ENCODE measurements at places on chromosomes 1 and 21. TPM values are rescaled to one million over a fixed set of nuclear protein-coding genes. Genes with fewer than 3 reads are reported as not detected.

NBPF10 gene
- total RNA-seq = 1.5 TPM

TEX38 gene
- not detected for total RNA-seq

FTCD gene
- 0.18 TPM for total RNA-seq

KCNQ4 gene
- not detected for total RNA-seq

SELL gene
- total RNA-seq = 0.56 TPM

HFM1 gene
- under 0.01 TPM for total RNA-seq

AQP10 gene
- not detected for total RNA-seq

BMP8B gene
- 0.19 TPM for total RNA-seq

FAM163A gene
- total RNA-seq = 0.09 TPM

CHD5 gene
- total RNA-seq = 0.19 TPM

OR2T5 gene
- not detected for total RNA-seq

FMO1 gene
- not detected for total RNA-seq

DR1 gene
- total RNA-seq = 37.5 TPM

DEDD gene
- total RNA-seq = 26.6 TPM

AJAP1 gene
- total RNA-seq = not detected

PTPRU gene
- 10.0 TPM for total RNA-seq

FAM72C gene
- 1.5 TPM for total RNA-seq

FBLIM1 gene
- 319 TPM for total RNA-seq

GJA5 gene
- total RNA-seq = 97.3 TPM

GSTM1 gene
- 2.7 TPM for total RNA-seq

KCNK1 gene
- total RNA-seq = 0.45 TPM

EPHB2 gene
- total RNA-seq = 50.7 TPM

EVI5 gene
- 66.5 TPM for total RNA-seq
